Lower leg skin (tissue), 4 donors: ENCODE measurements at places on chromosomes 4 and X. TPM values are rescaled to one million over a fixed set of nuclear protein-coding genes. Genes with fewer than 3 reads are reported as not detected.

DNA sequence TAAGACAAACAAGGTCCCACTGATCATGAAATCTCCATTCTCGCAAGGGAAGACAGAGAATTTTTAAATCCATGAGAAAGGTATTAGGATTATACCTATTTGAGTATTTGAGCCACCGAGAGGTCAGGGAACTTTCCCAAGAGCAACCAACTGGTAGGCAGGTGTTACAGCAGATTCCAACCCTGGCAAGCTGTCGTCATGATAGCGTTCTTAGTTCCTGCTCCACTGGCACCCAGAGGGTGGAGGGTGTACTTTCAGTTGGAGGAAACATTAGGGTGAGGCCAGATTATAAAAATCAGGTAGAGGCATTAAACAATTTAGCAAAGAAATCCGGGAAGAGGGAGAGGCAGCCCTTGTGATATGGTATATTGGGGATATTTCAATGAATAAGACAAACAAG is 23.3 kb downstream of the COQ2 start:
- no peak for DNase-seq

- DNase-seq, result no peak
Observed at GRCh38 chrX:40152741-40153344, 55.1 kb upstream of the BCOR start.

KDR gene
- total RNA-seq, result 6.2 TPM

CPE gene
- 25.2 TPM for total RNA-seq

SHOX gene
- not detected for total RNA-seq

KIT gene
- total RNA-seq, result 54.7 TPM

- no peak for DNase-seq
Observed at GRCh38 chr4:7052923-7053715, 9.9 kb downstream of the TADA2B start.

DNA sequence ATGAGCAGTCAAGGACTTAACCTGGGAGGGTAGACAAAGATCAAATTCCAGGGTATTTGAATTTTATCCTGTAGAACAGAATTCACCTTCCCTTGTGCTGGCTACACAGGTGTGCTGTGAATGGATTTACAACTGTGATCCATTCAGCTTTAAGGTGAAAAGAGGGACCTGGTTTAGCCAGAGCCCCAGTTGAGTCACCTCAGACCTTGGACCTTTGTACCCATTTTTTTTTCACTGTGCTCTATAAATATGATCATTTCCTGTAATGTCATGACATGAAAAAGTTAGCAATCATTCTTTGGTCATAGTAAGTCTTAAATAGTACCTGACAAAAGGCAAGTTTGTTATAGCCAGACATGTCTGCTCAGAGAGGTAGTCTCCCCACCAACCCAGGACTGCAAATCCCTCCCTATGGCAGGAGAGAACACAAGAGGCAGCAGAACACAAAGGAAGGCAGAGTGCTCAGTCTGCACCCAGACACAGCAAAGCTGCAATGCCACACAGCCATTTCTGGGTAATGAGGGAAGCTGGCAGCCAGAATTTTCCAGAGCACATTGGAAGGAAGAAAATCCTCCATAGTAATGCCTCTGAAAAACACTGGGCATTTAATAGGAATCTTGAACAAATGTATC is 77.9 kb downstream of the CXXC4 start:
- no peak for DNase-seq

ZNF157 gene
- not detected for total RNA-seq

- DNase-seq, result no peak
Observed at GRCh38 chr4:7807351-7807921, 132.2 kb downstream of the AFAP1 start.

RHOXF2 gene
- not detected for total RNA-seq

DNA sequence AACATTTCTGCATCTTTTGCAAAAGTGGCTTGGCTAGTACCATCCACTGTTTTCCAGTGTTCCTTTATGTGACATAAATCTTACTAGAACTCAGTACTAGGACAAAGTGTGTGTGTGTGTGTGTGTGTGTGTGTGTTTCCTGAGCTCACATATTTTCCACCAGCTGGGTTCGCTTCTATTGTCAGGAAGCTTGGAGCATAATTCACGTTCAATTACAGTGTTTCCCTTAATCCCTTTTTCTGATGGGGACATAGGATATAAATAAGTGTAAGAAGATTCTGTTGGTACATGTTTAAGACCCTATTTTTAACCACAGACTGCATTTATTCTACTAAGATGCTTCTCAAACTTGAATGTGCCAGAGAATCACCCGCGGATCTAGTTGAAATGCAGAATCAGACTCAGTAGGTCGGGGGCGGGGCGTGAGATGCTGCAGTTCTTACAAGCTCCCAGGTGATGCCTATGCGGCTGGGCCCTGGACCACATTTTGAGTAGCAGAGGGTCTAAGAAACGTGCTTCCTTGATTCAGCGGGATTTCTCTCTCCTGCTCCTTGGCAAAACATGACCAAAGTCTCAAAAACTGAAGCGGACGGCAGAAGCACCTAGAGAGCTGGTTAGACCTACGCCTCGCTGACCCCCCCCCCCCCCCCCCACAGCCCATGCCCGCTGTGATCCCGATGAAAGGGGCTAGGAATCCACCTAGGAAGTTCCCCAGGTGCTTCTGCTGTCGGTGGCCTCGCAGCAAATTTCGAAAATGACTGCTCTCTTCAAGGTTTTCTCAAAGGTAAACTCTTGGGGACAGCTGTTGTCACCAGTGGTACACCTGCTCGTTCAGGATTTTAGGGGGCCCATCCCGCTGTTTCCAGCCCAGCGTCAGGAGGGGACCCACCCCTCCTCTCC is 797 bp downstream of the CD99L2 start:
- DNase-seq, result peak; percentile 86

DNA sequence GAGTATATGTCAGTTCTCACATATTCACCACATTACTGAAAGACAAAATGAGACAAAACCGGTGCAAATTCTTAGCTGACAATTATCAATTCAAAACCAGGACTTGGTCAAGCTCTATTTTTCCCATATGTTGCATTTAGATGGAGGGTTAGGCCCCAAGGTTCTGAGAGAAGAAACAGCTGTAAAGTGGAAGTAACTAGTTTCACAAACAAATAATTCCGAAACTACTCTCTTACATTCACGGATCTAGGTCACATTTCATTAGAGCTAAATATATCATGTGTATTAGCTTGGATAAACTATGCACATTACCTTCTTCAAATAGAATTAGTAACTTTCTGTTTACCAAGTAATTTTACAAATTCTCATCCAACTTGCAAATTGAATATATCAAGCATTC is 3.7 kb upstream of the GABRA2 start:
- no peak for DNase-seq

SLC4A4 gene
- total RNA-seq, result 0.51 TPM

GRCh38 chrX:11755724-11756123 is 2.3 kb upstream of the MSL3 start:
- DNase-seq, result no peak

WDR44 gene
- 9.5 TPM for total RNA-seq

XAGE1A gene
- total RNA-seq, result not detected

DNA sequence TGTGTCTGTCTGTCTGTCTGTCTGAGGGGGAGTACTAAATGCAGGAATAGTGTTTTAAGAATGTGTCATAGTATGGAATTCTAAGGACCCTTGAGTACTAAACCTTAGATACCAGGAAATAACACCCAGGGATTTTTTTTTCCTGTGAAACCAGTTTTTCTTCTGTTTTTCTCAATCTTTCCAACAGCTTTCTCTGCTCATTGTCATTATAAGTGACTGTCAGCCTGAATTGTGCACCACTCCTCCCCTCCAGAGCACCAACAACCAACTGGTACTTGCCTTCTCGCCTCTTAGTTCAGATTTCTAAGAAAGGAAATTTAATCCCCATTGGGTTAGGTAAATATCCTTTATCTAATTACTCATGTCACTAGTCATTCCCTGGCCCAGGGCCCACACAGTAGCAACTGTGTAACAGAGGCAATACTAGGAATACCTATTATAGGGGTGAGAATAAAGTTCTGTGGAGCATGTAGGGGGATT is 320.6 kb downstream of the ADGRL3 start:
- no peak for DNase-seq

DNA sequence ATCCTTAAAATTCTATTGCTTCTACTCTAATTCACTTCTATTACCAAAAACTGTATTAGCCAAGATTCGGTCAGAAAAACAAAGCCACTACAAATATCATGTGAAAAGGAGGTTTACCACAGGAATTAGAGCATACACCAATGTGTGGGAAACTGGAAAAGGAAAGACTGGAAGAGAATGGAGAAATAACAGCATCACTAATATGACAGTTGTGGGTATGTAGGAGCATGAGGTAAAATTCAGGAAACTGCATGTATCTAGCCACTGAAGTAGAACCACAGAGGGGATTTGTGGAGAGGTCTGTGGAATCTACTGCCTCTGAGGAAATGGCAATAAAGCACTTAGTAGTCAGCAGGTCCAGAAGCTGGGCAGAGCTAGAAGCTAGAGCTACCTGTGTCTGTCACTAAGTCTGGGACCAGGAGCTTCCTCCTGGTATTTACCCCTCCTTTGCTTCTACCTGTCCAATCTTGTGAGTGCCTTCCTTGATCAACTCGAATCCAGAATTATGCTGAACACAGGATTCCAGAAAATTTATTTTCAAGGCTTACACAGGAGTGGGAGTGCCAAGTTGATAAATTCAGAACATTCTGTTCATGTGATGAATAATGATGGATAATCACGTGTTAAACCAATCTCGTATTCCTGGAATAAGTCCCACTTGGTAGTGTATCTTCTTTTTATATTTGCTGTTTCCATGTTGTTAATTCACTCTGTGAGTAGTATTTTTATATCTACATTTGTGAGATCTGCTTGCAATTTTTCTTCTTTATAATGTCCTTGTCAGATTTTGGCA is 52.6 kb downstream of the NAF1 start:
- DNase-seq, result no peak

GRCh38 chrX:63959975-63960374 is 175.0 kb upstream of the ARHGEF9 start:
- DNase-seq, result no peak

TMPRSS11B gene
- total RNA-seq, result not detected

GRCh38 chr4:56653461-56654237 is 27.4 kb downstream of the HOPX start:
- DNase-seq, result no peak
